ENCODE measurements at places on chromosomes 4 and X. TPM values are rescaled to one million over a fixed set of nuclear protein-coding genes. Genes with fewer than 3 reads are reported as not detected.

Gene YTHDC1
- 64.1 TPM for total RNA-seq

Gene EIF2S3
- total RNA-seq, result 252 TPM

DNA sequence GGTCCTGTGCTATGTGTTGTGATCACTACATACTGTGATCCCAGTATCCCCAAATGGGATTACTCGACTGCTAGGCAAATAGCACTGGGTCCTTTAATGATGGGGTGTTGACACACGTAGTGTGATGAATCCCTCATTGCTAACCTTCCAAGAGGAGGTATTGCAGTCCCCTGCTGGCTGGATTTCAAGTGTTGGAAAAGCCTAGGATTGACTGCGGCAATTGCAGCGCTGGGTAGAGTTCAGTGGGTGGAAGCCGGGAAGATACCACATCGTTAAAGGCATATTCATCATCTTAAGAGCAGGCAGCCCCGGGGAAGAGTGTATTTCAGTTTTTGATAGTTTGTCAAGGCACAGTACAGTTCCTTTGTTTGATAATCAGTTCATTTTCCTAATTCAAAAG lies 159.9 kb downstream of the TRIML1 start:
- no peaks in the 10 kb centered on the region for H3K4me1 ChIP-seq
- H3K4me3 ChIP-seq, result no peak overlapping the region
- H3K27ac ChIP-seq, result no peak overlapping the region
- H3K36me3 ChIP-seq, result no peaks in the 10 kb centered on the region

DNA sequence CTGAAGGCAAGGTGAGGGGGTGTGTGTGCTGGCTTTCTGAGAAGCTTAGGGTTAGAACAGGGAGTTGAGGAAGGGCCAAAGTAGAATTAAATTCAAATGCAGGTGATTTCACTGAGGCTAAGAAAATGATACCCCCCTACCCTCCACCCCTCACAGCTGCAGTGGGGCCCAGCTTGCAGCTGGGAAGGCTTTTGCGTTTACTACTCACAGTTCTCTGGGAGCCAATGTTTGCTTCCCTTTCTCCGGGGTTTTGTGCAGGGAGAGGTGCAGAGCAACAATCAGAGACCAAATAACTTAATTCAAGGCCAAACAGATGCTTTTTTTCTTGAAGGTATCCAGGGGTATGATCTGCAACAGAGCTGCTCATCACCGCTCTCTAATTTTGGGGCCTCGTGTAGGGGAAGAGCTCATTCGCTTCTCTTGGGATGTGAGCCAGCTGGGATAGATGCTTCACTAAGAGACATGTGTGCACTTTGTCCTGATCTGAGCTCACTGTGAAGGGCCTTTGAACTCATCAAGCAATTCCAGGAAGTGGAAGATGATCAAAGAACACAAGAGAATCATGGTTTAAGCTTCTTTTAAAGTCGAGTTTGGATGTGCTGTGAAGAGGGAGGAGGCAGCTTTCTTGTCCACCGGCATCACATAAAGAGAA lies 122.7 kb upstream of the C1GALT1C1 start:
- H3K36me3 ChIP-seq, result no peaks in the 10 kb centered on the region
- DNase-seq, result no peak
- H3K27me3 ChIP-seq, result no peaks in the 10 kb centered on the region
- H3K4me1 ChIP-seq, result peaks cover 27% of the 10 kb centered on the region
- no peak overlapping the region for H3K27ac ChIP-seq

- no peak overlapping the region for H3K27ac ChIP-seq
- no peaks in the 10 kb centered on the region for H3K36me3 ChIP-seq
- no peak overlapping the region for H3K4me3 ChIP-seq
- no peak for DNase-seq
These were observed 429.1 kb upstream of the INTU start for GRCh38 chr4:127203562-127204200.

Gene WDR17
- total RNA-seq, result 2.2 TPM

Gene PAGE2B
- not detected for total RNA-seq

GRCh38 chr4:95381843-95382580 lies 166.8 kb downstream of the UNC5C start:
- H3K4me3 ChIP-seq, result no peak overlapping the region
- H3K36me3 ChIP-seq, result no peaks in the 10 kb centered on the region
- no peak for DNase-seq
- no peak overlapping the region for H3K27ac ChIP-seq

Gene SCML1
- total RNA-seq, result 6.6 TPM

Gene PCDH19
- total RNA-seq, result 0.05 TPM

DNA sequence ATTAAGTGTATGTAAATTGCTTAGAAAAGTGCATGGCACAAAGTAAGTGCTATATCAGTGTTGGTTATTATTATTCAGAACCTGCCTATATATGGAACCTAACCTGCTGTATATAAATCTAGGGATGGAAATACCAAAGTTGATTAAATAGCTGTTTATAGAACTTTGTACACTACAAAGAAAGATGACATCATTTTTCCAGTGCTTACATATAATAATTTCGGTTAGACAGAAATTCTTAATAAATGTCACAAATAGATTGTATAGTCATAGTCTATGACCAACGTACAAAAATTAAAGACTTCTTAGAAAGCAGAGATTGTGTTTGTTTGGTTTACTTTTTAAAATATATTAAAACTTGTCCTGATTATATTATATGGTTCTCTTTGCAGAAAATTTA lies 4.4 kb downstream of the GYPB start:
- no peak for DNase-seq
- no peaks in the 10 kb centered on the region for H3K36me3 ChIP-seq
- H3K27me3 ChIP-seq, result no peaks in the 10 kb centered on the region
- H3K4me1 ChIP-seq, result no peaks in the 10 kb centered on the region

Gene BTC
- 4.5 TPM for total RNA-seq

DNA sequence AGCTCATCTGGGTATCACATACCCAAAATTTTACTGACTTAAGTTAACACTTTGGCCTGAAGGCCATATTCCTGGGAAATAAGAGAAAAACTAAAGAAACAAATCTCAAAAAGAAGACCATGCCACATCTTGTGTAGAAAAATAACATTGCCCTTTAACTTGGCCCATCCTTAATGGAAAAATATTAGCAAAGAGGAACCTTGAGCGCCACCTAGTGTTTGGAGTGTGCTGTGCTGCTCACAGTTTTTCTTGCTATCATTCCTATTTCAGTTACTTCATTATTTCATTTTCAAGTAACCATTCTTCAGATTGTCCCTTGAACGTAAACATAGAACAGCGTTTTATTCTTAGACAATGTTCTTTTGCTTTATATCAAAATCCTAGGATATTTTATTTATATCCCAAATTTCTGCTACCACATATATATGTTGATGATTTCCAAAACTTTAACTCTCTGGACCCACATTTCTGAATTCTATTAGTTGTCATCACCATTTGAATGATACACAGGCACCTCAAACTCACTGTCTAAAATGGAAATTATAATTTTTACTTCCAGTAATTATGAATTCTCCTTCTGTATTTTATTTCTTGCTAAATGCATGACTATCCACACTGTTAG lies 999.0 kb upstream of the ADGRL3 start:
- no peak overlapping the region for H3K4me3 ChIP-seq
- H3K27me3 ChIP-seq, result no peaks in the 10 kb centered on the region
- no peak for DNase-seq
- H3K27ac ChIP-seq, result no peak overlapping the region

Gene RAB39B
- total RNA-seq, result not detected

DNA sequence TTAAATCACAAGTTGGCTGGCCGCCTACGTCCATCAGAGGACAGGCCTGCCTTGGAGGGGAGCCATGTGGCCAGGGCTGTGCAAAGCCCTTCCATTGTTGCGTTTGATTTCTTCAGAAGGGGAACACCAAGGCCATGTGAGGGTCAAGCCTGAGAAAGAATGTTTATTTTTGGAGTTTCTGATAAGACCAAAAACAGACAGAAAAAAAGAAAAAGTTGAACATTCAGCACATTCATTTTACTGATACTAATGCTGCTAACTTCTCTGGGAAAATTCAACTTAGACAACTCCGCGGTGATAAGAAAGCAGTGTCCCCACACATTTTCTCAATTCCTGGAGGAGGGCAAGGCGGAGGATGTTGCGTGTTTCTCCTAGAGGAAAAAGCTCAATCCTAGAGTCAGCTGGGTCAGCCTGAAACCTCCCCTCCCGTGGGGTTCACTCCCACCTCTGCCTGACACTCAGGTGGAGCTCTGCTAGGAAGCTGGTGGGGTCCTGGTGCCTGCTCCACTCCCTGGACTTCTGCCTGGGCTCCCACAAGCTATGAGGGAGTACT lies 63.5 kb downstream of the ANAPC4 start:
- no peaks in the 10 kb centered on the region for H3K4me1 ChIP-seq
- no peaks in the 10 kb centered on the region for H3K36me3 ChIP-seq
- no peak overlapping the region for H3K27ac ChIP-seq
- H3K27me3 ChIP-seq, result no peaks in the 10 kb centered on the region

- DNase-seq, result no peak
- no peak overlapping the region for H3K4me3 ChIP-seq
These were observed 55.6 kb downstream of the SPATA18 start for GRCh38 chr4:52106660-52107059.

GRCh38 chrX:51922561-51922960 lies 29.1 kb downstream of the MAGED1 start:
- no peak for DNase-seq
- H3K27me3 ChIP-seq, result peaks cover 2% of the 10 kb centered on the region
- no peak overlapping the region for H3K4me3 ChIP-seq
- no peaks in the 10 kb centered on the region for H3K36me3 ChIP-seq
- H3K4me1 ChIP-seq, result no peaks in the 10 kb centered on the region

DNA sequence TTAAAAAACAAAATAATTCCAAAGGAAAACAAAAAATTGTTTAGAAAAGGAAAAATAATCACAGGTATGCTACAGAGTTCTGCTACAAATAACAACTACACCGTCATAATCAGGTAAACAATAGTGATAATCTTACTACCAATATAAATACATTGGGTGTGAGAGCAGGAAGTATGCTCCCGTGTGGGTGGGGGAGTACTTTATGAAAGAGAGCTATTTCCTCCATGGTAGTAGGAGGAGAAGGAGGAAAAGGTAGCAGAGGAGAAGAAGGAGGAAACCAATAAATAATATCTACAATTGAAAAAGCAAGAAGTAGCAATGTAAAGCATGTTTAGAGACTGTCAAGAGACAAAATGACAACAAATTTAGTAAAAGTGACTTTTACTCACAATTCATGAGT lies 35.1 kb downstream of the TEC start:
- no peaks in the 10 kb centered on the region for H3K36me3 ChIP-seq
- H3K27me3 ChIP-seq, result no peaks in the 10 kb centered on the region
- DNase-seq, result no peak
- H3K4me3 ChIP-seq, result no peak overlapping the region

GRCh38 chrX:38817004-38817703 lies 15.9 kb downstream of the MID1IP1 start:
- H3K4me3 ChIP-seq, result no peak overlapping the region
- no peak for DNase-seq
- H3K27ac ChIP-seq, result no peak overlapping the region

DNA sequence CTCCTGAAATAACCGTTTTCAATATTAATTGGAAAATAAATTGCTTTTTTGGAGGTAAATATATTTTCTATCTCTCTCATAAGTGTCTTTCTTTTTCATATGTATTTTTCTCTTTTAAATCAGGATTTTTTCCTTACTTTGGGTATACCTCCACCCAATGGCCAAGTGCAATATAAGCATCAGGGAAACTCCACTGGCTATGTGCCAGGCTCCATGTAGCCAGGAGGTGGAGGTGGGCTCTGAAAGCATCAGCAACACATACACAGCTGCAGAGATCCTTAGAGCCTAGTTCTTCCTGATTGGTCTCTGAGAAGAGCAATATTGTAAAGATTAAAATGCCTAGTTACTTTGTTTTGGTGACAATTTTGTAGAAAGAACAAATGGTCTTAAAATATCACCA lies 3.4 kb downstream of the GABRA2 start:
- H3K4me3 ChIP-seq, result no peak overlapping the region
- H3K4me1 ChIP-seq, result no peaks in the 10 kb centered on the region
- no peak overlapping the region for H3K27ac ChIP-seq
- H3K36me3 ChIP-seq, result no peaks in the 10 kb centered on the region
- H3K27me3 ChIP-seq, result no peaks in the 10 kb centered on the region

GRCh38 chr4:53538756-53539155 lies 52.5 kb downstream of the LNX1 start:
- H3K36me3 ChIP-seq, result no peaks in the 10 kb centered on the region
- H3K27ac ChIP-seq, result no peak overlapping the region
- H3K27me3 ChIP-seq, result no peaks in the 10 kb centered on the region
- no peak for DNase-seq
- H3K4me1 ChIP-seq, result 0 out of 2 replicates have a peak, but pooled peaks cover 12% of the 10 kb centered on the region
- H3K4me3 ChIP-seq, result no peak overlapping the region

DNA sequence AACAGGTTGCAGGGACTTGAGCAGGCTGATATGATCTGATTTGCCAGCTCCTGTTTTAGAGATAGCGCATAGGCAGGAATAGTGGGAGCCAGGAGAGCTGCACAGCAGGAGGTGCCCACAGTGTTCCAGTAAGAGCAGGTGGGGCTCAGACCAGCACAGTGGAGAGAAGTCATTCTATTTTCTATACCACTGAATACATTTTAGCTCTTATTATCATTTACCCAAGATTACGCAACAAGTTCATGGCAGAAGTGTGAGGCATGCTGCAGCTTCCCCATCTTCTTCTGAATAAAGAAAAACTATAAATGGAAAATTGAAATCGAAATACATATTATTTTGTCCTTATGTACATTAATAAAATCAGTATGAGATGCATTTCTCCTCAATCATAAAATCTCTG lies 114.7 kb upstream of the EDNRA start:
- no peak for DNase-seq
- H3K4me3 ChIP-seq, result no peak overlapping the region
- peaks cover 37% of the 10 kb centered on the region for H3K4me1 ChIP-seq
- H3K27me3 ChIP-seq, result no peaks in the 10 kb centered on the region
- no peak overlapping the region for H3K27ac ChIP-seq

- DNase-seq, result no peak
- no peaks in the 10 kb centered on the region for H3K36me3 ChIP-seq
- H3K4me1 ChIP-seq, result no peaks in the 10 kb centered on the region
- H3K27ac ChIP-seq, result no peak overlapping the region
These were observed 98.5 kb downstream of the FRAS1 start for GRCh38 chr4:78155616-78156105.

Gene TRAM1L1
- total RNA-seq, result 1.6 TPM

Gene ARSJ
- 0.55 TPM for total RNA-seq

- no peaks in the 10 kb centered on the region for H3K4me1 ChIP-seq
- H3K27ac ChIP-seq, result no peak overlapping the region
- no peaks in the 10 kb centered on the region for H3K27me3 ChIP-seq
These were observed 32.5 kb downstream of the WDR1 start for GRCh38 chr4:10083861-10084641.

Gene LGI2
- not detected for total RNA-seq

Gene TMEM150C
- 0.98 TPM for total RNA-seq

DNA sequence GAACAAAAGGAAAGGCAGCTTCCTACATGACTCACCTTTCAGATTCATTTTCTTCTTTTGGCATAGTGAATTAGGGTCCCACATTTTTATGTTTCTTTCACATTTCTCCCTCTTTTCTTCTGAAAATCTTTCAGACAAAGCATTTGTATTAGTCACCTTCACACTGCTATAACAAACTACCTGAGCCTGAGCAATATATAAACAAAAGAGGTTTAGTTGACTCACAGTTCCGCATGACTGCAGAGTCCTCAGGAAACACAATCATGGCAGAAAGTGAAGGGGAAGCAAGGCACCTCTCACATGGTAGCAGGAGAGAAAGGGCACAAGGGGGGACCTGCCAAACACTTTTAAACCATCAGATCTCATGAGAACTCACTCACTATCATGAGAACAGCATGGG lies 36.9 kb downstream of the MAGEA9 start:
- no peak for DNase-seq
- no peak overlapping the region for H3K4me3 ChIP-seq
- H3K36me3 ChIP-seq, result no peaks in the 10 kb centered on the region
- no peak overlapping the region for H3K27ac ChIP-seq
